K562 (cell line): ENCODE measurements at places on chromosomes 2 and 18.

DNA sequence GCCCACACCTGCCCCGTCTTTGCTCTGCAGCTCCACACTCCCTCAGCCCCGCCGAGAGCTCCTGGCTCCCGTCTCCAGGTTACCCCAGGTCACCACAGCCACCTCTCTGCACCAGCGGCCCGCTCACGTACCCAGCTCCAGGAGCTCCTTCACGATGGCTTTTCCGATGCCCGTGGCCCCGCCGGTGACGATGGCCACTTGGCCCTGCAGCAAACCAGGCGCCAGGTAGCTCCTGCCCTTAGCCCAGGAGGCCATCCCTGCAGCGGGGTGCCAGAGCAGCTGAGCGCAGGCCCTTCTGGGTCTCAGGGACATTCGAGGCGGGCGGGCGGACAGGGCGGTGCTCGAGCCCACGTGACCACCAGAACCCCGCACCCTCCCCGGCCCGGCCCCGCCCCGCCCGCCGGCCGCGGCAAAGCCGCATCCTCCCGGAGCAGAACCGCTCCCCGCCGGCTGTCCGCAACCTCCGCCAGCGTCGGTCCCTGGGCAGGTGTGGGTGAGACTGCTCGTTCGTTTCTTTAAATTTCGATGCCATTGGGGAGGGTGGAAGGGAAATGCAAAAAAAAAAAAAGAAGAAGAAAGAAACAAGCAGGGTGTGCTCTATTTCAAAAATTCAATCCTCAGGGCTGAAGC, at the start of the genes PECR and TMEM169:
TSS of gene PECR (minus strand) at position 323 of the 630 bp plus-strand sequence. CDS start at position 255, 68 bp downstream.
TSS of gene TMEM169 (plus strand) at position 433 of the 630 bp plus-strand sequence. CDS start 14,045 bp downstream, outside the sequence.
- peak within 1 kb of the TSS; percentile 58 for H3K4me3 ChIP-seq
- H3K4me1 ChIP-seq, result peaks cover 10% of the 10 kb centered on the region; the same call in 2 of the 3 replicates
- H3K27ac ChIP-seq, result peak within 1 kb of the TSS; percentile 6; the same call in 1 of the 3 replicates
- DNase-seq, result peak; percentile 79

DNA sequence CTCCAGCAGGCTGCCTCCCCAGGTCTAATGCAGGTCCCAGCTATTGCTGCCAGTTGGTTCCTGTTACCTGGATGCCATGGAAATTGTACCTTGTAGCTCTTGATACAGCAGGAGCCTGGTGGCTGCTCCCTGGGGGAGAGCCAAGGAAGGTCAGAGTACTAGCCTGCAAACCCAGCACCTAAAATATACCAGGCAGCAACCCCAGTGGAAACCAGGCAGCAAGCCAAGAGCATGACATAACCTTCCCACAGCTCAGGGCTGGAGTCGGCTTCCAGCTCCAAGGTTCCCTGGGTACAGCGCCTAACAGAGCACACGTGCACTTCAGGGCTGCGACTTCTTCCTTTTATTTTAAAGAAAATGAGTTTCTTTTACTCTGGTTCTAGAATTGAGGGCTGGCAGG, 30.3 kb downstream of the TNP1 start:
- no peak overlapping the region for H3K27ac ChIP-seq
- peaks cover 34% of the 10 kb centered on the region for H3K27me3 ChIP-seq
- no peak for DNase-seq
- H3K36me3 ChIP-seq, result no peaks in the 10 kb centered on the region

DNA sequence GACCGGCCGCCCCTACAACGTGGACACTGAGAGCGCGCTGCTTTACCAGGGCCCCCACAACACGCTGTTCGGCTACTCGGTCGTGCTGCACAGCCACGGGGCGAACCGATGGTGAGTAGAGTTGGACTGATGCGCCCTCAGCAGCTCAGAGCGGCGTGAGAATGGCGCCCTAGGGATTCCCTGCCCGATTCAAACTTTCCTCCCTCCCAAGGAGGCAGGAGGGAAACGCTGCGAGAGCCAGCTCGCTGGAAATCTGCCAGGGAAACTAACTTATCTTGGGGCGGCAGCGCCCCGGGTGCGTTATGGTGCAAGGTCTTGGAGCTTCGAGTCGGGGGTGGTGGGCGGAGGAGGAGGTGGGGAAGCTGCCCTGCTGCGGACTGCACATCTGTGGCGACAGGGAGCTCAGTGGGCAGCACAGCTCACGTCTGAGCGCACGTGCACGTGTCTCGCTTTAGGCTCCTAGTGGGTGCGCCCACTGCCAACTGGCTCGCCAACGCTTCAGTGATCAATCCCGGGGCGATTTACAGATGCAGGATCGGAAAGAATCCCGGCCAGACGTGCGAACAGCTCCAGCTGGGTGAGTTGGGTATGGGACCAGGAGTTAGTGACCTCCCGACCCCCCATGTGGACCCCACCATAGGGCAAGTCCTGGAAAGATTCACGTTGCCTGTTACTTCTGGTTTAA, 697 bp downstream of the ITGA4 start:
- H3K36me3 ChIP-seq, result no peaks in the 10 kb centered on the region
- no peaks in the 10 kb centered on the region for H3K27me3 ChIP-seq
- DNase-seq, result no peak
- no peak overlapping the region for H3K27ac ChIP-seq
- H3K4me3 ChIP-seq, result no peak overlapping the region
- H3K4me1 ChIP-seq, result no peaks in the 10 kb centered on the region

DNA sequence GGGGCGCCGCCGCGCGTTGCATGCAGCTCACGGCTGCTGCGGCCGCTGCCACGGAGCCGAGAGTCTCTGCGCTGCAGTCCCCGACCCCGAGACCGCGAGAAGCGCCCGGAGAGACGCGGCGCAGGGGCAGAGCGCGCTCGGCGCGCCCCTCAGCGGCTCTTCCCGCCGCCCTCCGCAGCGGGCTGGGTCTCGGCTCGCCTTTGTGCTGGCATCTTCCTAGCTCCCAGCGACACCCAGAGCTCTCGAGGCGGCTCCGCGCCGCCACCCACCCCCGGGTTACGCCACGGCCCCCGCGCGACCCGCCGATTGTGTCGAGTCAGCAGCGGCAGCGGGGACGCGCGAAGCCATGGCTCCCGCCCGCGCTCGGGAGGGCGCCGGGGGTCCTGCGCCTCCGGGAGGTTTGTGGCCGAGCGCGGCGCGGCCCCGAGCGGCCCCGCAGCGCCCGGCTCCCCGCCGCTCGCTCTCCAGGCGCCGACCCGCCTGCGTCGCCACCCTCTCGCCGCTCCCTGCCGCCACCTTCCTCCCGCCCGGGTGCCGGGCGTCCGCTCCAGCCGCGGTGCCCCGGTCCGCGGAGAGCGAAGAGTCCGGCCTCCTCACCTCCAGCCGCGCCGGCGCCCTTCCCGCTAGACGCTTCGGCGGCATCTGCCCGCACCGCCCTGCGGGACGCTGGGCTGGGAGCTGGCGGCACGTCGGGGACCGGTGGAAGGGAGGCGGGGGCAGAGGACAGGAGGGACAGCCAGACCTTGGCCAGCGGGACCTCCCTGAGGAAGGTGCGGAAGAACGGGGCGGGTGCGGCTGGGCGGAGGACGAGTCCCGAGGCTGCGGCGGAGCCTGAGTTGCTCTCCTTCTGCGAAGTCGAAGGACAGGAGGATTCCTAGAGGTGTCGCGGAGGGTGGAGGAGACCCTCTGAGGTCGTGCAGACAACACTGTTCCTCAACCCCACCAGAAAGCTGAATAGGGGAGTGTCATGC, 46.3 kb upstream of the CCDC150 start:
- H3K27ac ChIP-seq, result no peak within 1 kb of the TSS
- peak; percentile 17 for DNase-seq
- H3K4me1 ChIP-seq, result no peaks in the 10 kb centered on the region
- no peaks in the 10 kb centered on the region for H3K36me3 ChIP-seq
- peak within 1 kb of the TSS; percentile 30; the same call in 1 of the 2 replicates for H3K4me3 ChIP-seq

GRCh38 chr2:67142071-67142470, 255.1 kb upstream of the ETAA1 start:
- no peak overlapping the region for H3K27ac ChIP-seq
- no peak for DNase-seq
